ENCODE measurements at places on chromosomes 13 and 19.

DNA sequence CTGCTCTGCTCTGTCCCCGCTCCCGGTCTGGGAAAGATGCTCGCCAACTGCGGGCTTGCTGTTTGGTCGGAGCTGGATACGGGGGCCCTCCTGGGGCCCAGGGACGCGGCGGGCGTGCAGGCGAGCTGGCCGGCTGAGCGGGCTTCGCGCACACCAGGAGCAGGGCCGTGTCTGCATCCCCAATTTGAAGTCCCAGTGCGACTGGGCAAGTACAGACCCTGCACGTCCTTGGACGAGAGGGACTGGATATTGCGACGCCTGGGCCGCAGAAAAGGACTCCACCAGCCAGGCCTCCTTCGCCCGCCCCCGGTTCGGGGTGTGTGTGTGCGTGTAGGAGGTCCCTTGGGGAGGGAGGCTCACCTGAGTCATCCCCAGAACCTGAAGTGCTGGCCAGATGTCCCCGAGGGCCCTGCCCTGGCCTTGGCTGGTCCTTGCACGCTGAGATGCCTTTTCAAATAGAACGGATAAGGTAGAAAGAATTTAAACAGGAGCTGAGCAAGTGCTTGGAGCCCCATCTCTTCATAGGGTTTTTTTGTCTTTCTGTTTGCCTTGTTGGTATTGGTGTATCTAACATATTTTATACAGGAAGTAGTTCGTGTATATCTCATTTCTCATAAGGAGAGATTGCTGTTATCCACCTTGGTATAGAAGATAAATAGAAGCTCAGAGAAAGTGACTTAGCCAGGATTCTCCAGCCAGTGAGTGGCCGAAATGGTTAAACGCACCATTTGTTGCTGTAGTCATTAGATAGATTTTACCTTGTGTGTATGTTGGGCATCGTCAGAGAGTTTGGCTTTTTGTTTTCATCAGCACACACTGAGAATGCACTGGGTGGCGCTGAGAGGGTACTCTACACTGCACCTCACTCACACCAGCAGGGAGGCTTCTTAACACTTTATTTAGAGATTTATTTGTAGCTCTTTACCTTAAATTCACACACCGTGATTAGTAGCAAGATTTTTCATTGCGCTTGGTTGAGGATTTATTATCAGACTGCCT lies 1.1 kb downstream of the NAXD start:
- no peak for DNase-seq

GRCh38 chr13:24687611-24688010 lies 7.4 kb downstream of the ATP12A start:
- no peak for DNase-seq

GRCh38 chr13:110455941-110456340 lies 105.6 kb downstream of the RAB20 start:
- DNase-seq, result peak; percentile 47

DNA sequence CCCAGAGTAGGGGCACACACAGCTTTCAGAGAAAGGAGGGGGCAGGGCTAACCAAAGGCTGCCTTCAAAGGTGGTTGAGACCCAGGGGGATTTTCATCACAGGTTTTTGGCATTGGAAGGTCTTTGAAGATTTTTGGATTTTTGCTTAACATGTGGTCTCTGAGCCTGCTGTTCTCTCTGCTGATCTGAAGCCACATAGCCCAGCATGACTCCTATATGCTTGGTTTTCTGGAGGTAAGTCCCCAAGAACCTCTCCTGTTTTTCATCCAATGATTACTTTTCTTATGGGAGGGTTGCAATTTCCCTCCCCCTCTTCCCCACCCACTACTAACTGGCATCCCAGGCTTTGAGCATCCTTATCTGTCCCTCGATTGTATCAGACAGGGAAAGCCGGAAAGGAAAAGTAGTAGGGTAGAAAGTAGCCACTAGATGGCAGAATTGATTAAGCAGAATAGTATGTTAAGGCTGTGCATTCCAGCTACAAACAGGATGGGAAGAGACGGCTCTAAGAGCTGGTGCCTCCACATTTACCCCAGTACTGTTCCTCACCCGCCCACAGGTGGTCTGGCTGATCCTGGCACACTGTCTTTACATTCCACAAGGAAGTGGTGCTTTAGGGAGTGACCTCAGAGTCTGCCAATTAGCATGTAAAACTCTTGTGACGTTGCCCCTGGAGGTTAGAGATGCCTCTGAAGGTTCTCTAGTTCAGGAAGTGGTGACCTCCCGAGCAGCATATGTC lies 218.9 kb upstream of the EDNRB start:
- no peak for DNase-seq

DNA sequence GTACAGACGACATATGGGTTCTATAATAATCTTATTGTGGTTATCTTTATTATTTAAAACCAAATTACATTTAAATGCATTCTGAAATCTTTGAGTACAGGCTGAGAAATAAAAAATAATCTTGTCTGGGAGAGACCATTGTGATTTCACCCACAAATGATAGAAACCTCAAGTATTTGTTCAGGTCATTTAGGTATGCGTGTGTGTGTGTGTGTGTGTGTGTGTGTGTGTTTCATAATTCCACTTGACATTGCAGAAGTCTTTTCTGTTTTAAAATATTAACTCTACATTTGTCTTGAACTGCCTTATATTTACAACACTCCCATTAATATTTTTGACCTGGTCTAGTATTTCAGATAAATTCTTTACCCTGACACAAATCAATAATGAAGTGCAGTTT lies 126.9 kb downstream of the SPRY2 start:
- DNase-seq, result no peak

- DNase-seq, result no peak
Observed at GRCh38 chr13:112870737-112871287, 98.2 kb upstream of the MCF2L start.

- DNase-seq, result no peak
Observed at GRCh38 chr13:21037656-21038055, 23.7 kb downstream of the LATS2 start.

- DNase-seq, result no peak
Observed at GRCh38 chr19:45508861-45509691, 1.8 kb downstream of the VASP start.

DNA sequence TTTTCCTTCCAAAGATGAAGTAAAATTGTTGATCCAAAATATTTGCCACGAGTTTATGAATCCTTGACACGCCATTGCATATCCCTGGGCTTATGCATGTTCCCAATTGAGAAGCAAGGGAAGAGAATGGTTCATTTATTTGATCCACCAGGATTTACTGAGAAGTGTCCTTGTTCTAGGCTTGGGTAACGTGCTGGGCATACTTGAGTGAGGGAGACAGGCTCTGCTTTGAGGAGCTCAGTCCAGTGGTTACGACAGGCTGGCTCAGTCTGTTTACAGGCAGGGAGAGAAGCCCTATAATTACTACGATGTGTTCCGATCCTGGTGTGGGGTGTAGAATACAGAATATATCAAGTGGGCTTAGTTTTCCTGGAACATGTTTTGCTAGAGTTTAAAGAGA lies 6.3 kb upstream of the PNMA8C start:
- no peak for DNase-seq

- no peak for DNase-seq
Observed at GRCh38 chr13:47929156-47929555, 71.9 kb downstream of the SUCLA2 start.

DNA sequence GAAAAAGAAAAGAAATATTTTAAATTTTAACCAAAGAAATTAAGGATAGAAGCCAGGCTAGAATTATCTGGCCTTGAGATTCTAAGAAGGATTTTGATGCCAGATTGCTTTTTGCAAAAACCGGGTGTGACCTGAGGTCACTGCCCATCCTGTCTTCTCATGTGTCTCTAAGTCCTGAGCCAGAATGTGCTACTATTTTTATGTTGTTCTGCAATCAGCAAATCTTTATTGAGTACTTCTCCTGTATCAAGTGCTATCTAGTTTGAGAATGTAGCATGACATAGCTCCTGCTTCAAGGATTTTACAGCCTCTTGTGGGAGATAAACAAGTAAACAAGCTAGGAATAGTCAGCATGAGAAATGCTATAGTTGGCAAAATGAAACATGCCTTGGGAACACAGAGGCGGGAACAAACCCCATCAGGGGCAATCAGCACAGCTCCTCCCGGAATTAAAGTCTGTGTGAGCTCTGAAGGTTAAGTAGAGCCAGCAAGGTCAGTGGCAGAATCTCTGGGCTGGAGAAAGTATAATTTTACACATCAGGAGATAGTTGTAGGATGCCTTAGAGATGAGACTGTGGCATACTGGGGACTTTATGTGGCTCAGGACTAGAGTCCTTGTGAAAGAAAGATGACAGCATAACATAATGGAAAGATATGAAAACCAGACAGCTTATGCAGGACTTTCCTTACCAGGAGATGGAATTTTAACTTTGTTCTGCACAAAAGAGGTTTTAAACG lies 899.5 kb upstream of the SLC10A2 start:
- DNase-seq, result no peak

DNA sequence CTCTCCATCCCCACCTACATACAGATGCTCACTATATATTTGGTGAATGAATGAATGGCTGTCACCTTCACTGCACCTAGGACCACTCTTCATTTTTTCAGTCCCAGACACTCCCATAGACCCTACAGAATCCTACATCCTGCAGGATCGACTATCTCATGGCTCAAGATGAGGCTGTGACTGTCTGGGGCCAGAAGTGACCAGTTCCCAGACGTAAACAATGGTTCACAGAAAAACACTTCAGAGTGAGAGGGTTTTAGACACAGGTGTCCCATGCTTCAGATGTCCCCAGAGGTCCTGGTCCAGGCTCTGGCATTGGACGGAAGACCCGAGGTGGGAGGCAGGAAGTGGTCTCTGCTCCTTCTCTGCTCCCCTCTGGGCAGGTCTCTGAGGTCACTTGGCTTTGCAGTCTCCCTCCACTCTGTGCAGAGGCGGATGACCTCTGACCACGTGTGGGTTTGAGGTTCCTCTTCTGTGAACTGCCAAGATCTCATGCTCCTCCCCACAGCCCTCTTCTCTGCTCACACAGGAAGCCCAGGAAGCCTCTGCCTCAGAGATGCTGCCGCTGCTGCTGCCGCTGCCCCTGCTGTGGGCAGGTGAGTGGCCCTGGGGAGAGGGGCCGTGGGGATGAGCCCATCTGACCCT lies 24.9 kb downstream of the SIGLEC7 start:
- no peak for DNase-seq

DNA sequence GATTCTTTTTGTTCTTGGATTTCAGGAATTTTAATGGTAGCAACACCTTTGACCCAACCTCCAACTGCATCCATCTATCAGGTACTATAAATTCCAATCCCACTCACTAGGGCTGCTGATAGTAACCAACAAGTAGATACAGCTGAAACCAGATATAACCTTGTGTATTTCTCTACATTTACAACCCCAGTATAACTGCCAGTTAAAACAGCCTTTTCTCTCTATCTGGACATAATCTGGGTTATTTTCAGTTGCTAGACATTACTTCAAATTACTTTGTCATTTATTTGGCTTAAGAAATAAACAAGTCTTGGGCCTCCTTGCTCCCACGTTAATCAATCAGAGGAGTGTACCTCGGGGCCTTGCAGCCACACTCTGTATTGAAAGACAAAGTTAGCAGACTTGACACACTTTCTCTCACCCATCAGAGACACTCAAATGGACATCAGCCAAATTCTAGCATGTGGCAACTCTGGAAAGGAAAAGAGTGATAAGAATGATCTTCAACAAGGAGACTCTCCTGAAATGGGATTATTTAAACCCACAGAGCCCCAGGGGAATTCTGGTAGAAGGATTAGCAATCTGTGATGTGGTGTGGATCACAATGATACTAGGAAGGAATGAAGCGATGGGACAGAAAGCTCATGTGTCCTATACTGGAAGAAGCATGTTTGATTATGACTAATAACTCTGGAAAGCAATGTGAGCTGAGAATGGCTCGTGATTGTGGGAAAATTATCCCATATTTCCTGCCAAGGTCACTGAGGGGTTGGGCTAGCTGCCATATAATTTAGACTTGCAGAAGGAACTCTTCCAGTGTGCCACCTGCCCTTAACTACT lies 157.5 kb downstream of the FLT1 start:
- DNase-seq, result no peak

GRCh38 chr13:32026623-32027022 lies 5.0 kb upstream of the FRY start:
- no peak for DNase-seq

GRCh38 chr19:45074744-45075300 lies 1.5 kb downstream of the ZNF296 start:
- DNase-seq, result no peak

GRCh38 chr13:21663197-21663596 lies 7.7 kb upstream of the FGF9 start:
- no peak for DNase-seq

- DNase-seq, result no peak
Observed at GRCh38 chr13:59038824-59039223, 1124.9 kb downstream of the DIAPH3 start.

GRCh38 chr19:10835089-10835753 lies 791 bp downstream of the TMED1 start:
- no peak for DNase-seq

- no peak for DNase-seq
Observed at GRCh38 chr13:35471706-35472322, 4.7 kb downstream of the MAB21L1 start.

DNA sequence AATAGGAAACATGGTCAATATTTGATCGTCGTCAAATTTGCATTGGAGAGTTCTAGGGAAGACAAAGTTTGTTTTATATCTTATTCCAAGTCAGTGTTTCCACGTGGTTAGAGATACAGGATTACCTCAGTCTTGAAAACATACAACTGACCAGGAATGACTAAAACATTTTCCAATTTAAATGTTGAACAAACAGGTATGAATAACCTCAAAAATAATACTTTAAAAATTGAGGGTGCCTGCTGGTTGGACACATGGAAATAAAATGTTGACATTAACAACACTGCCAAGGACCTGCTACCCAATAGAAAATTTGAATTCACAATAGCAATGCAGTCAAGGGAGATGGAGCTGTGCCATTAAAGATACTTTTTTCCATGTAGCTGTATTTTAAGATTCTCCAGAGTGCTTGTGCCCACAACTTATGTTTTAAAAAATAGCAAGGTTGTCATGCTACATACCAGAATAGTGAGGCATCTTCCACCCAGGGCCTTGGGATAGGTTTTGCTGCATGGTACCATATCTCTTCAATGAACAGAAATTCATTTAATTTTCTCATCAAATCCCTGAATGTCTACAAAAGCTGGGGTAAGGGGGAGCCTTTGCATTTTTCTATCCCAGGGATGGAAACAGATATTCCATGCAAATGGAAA lies 260.8 kb downstream of the EFNB2 start:
- DNase-seq, result no peak

GRCh38 chr13:97212601-97213040 lies 9.5 kb upstream of the MBNL2 start:
- no peak for DNase-seq

DNA sequence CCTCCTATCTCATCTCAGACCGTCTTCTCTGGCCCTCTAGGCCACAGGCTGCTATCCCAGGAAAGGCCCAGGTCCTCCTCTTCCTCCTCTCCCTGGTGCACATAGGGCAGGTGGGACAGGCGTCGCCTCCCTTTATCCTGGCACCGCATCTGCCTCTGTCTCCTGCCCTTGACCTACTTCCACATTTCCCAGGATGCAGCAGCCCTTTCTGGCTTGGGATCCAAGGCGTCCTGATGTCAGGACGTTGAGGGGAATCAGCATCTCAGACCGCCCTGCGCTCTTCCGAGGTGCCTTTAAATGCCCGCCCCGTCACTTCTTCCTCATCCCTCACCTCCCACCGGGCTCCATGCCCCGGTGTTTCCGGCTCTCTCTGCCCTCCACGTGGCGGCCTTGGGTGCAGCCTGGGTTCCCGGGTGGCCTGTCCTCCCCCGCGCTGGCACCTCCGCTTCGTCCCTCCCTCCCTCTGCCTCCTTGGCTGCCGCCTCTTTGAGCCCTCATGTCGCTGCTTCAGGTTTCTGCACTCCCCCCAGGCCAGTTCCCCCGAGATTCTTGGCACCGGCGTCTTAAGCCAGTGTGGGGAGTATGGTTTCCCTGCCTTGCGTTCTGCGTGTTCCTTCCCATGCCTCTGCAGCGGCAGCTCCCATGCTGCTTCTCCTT lies 66.3 kb downstream of the KDM4B start:
- DNase-seq, result no peak

GRCh38 chr13:98972059-98972458 lies 5.8 kb downstream of the DOCK9 start:
- DNase-seq, result no peak

All from SIG-M5 (cell line).